Renal cortical epithelial cell (primary cell): ENCODE measurements at places on chromosomes 12 and 14.
A peak's percentile ranks its signal among the peaks of the same experiment; 100 is the strongest.

- peak; percentile 26 for DNase-seq
These were observed 14.7 kb upstream of the TEAD4 start for GRCh38 chr12:2944401-2945047.

DNA sequence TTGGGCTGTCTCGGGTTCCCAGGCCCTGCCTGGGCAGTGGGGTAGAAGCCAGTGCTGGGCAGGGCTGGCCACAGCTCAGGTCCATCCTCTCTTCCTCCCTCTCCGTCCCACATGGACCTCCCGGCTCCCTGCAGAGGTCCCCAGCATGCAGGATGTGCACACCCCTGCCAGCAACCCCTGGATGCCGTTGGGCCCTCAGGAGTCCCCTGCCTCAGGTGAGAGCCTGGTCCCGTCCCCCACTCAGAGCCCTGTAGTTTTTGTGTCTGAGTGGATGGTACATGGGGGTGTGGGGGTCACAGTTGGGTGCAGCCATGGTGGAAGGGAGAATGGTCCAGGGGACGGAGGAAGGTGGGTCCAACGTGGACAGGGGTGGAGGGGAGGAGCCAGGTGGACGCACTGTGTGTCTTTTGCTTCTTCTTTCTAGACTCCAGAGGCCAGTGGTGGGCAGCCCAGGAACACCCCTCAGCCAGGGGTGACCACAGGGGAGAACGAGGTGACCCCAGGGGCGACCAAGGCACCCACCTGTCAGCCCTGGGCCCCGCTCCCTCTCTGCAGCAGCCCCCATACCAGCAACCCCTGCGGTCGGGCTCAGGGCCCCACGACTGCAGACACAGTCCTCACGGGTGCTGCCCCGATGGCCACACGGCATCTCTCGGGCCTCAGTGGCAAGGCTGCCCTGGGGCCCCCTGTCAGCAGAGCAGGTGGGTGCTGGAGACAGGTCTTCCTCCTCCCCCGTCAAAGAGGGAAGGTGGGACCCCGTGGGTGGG is 21.7 kb downstream of the PAPLN start:
- no peak for DNase-seq

GRCh38 chr12:46263140-46264016 is 5.5 kb downstream of the SLC38A1 start:
- no peak for DNase-seq

- peak; percentile 55 for DNase-seq
These were observed at the start of gene HNF1A for GRCh38 chr12:120978296-120979219. HNF1A (plus strand) TSS chr12:120978543; CDS start chr12:120978769, 226 bp downstream.

- DNase-seq, result no peak
These were observed 107.9 kb downstream of the PPM1H start for GRCh38 chr12:62827042-62827441.

- peak; percentile 7 for DNase-seq
These were observed 55.8 kb downstream of the EXOC5 start for GRCh38 chr14:57212919-57213318.

DNA sequence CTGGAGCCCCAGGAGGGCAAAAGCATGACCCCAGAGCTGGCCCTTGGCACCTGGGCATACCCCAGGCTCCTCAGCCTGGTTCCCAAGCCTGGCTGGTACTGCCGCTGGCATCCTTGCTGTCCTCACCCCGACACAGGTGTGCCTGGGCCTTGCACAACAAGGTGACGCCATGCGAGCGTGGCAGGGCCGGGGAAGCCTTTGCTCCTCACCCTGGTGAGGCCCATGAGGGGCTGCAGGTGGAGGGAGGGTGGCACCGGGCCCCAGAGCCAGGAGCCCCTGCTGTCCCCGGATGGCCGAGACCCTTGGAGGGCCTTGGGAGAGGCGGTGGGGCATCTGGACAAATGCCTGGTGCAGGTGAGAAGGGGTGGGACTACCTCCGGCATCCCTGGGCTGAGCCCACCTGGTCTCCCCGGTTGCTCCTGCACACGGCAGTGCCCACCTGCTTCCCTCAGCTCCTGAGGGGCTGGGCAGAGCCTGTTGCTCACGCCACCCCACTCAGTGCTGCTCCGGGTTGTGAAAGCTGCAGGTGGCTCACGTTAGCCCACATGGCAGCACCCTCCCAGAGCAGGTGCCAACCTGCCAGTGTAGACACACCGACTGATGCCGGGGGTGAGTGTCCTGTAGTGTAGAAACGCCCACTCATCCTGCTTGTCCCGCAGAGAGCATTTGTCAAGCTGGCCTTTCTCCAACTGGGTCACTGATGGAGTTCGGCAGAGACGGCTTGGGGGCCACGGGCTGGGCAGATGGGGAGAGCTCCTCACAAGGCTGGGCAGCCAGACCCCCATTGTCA is 24.6 kb upstream of the KIF26A start:
- no peak for DNase-seq

DNA sequence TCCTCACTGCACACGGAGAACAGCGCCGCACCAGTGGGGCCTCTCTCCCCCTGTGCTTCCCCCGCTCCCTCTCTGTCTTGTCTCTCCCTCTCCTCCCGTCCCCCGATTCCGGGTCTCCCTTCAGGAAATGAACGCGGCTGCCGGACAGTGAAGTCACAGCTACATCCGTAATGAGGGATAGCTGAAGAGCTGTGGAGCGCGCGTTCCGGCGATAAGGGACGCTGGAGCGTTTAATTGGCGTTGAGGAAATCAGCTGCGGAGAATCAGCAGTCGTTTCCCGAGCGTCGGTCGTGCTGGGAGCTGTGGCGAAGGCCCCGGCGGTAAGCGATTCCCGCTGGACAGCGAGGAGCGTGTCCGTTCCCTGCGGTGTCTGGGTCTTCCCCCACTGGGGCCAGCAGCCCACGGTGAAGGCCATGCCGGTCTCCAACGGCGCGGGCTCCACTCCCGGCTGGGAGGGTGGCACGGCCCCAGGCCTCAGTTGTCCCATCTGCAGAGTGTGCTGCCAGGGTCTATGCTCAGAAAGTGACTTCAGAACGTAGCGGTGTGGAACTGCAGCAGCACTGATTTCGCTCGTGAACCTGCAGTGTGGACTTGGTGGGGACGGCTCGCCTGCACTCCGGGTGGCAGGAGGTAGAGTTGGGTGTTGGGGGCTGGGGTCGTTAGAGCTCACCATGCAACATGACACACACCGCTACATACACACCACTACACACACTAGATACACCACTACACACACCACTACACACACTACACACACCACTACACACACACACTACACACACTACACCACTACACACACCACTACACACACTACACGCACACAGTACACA is 10.9 kb downstream of the NOC4L start:
- DNase-seq, result no peak

- no peak for DNase-seq
These were observed 69.4 kb upstream of the PTPRQ start for GRCh38 chr12:80374615-80375014.

GRCh38 chr14:29810064-29810463 is 117.6 kb downstream of the PRKD1 start:
- no peak for DNase-seq

- no peak for DNase-seq
These were observed 505.9 kb downstream of the FLRT2 start for GRCh38 chr14:86035882-86036281.

GRCh38 chr14:33435911-33436689 is 497.4 kb downstream of the NPAS3 start:
- peak; percentile 70 for DNase-seq

- DNase-seq, result no peak
These were observed 49.4 kb downstream of the LTBP2 start for GRCh38 chr14:74562515-74563232.

GRCh38 chr14:85056267-85056666 is 473.7 kb upstream of the FLRT2 start:
- no peak for DNase-seq

GRCh38 chr12:53456654-53457366 is 4.9 kb downstream of the PCBP2 start:
- no peak for DNase-seq

DNA sequence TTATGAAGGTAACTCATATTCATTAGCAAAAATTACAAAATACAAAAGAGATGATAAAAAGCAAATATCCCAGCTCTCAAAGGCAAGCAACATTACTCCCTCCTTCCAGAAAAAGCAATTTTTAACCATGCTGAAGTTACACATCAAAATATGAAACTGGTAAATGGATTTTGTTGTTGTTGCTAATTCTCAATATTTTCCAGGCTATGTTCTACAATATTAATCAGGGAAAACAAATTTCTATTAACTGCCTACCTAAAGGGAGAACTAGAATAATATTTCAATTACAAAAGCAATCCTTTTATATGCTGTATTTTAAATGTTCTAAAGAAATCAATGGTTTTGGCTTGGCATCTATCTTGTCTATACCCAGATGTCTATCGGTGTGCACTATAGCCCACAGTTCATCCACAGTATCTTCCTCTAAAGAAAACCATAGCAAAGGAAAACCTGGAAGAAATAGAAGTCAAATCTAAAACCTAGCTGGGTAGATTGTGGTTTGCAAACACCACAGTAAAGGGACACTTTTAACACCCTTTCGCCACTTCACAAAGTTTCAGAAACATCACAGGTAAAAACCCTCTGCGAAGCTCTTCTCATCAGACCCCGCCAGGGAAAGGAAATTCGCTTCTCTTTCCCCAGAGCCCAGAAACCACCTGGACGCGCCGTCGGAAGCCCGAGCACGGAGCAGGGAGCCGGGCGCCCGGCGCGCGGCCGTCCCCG is 32.0 kb downstream of the TC2N start:
- no peak for DNase-seq
